ENCODE measurements at places on chromosomes 1 and 21. TPM values are rescaled to one million over a fixed set of nuclear protein-coding genes. Genes with fewer than 3 reads are reported as not detected.

The SPATA45 gene
- polyA plus RNA-seq, result not detected

The SPOCD1 gene
- polyA plus RNA-seq, result 2.5 TPM

The SPRR3 gene
- 0.82 TPM for polyA plus RNA-seq

The MACF1 gene
- polyA plus RNA-seq, result 38.9 TPM

The ZBTB8A gene
- 2.5 TPM for polyA plus RNA-seq

The PYHIN1 gene
- not detected for polyA plus RNA-seq

The GLIS1 gene
- 0.21 TPM for polyA plus RNA-seq

The PLA2G4A gene
- polyA plus RNA-seq, result 0.39 TPM

The PDPN gene
- 38.4 TPM for polyA plus RNA-seq

The SGIP1 gene
- polyA plus RNA-seq, result 0.79 TPM

The CELA3A gene
- polyA plus RNA-seq, result 2.2 TPM

The NFIA gene
- 11.7 TPM for polyA plus RNA-seq

The RIIAD1 gene
- 0.34 TPM for polyA plus RNA-seq

The INPP5B gene
- 4.5 TPM for polyA plus RNA-seq

The SAMD11 gene
- 1.5 TPM for polyA plus RNA-seq

The KRTAP19-1 gene
- not detected for polyA plus RNA-seq

The LMX1A gene
- 0.04 TPM for polyA plus RNA-seq

The LYST gene
- 3.3 TPM for polyA plus RNA-seq

The LHX8 gene
- not detected for polyA plus RNA-seq

The FCER1G gene
- 12.4 TPM for polyA plus RNA-seq
